Stomach (tissue), 19 donors: ENCODE measurements at places on chromosomes 1 and 21. TPM values are rescaled to one million over a fixed set of nuclear protein-coding genes. Genes with fewer than 3 reads are reported as not detected.

AMPD1 gene
- total RNA-seq = not detected

LRRC53 gene
- total RNA-seq = not detected

GPATCH2 gene
- total RNA-seq = 19.7 TPM

CDC20 gene
- 7.9 TPM for total RNA-seq

MARK1 gene
- total RNA-seq = 2.7 TPM

SPAG17 gene
- total RNA-seq = 5.0 TPM

AMY1B gene
- not detected for total RNA-seq

OR2L3 gene
- total RNA-seq = not detected

CYP4B1 gene
- 62.4 TPM for total RNA-seq

IQGAP3 gene
- 22.2 TPM for total RNA-seq

RAB7B gene
- 7.5 TPM for total RNA-seq

LY9 gene
- 7.5 TPM for total RNA-seq

FYB2 gene
- total RNA-seq = 2.2 TPM

PTAFR gene
- total RNA-seq = not detected

PTGFR gene
- total RNA-seq = under 0.01 TPM

B3GALT2 gene
- 0.45 TPM for total RNA-seq

TAS1R1 gene
- total RNA-seq = not detected

ABCA4 gene
- 1.2 TPM for total RNA-seq

NBPF4 gene
- not detected for total RNA-seq

CEP170 gene
- 71.0 TPM for total RNA-seq

TFF3 gene
- 49.6 TPM for total RNA-seq

TNFAIP8L2 gene
- 19.4 TPM for total RNA-seq

SLC35D1 gene
- 11.3 TPM for total RNA-seq

CFAP126 gene
- total RNA-seq = not detected

S100A9 gene
- 125 TPM for total RNA-seq
